ENCODE measurements at places on chromosomes 2 and 18. TPM values are rescaled to one million over a fixed set of nuclear protein-coding genes. Genes with fewer than 3 reads are reported as not detected.

Gene MAP2
- 62.6 TPM for total RNA-seq

Gene SCN1A
- total RNA-seq = not detected

Gene LCLAT1
- 24.9 TPM for total RNA-seq

Gene CNGA3
- 2.5 TPM for total RNA-seq

Gene C2orf66
- not detected for total RNA-seq

Gene LRRC30
- total RNA-seq = not detected

Gene POTEC
- not detected for total RNA-seq

DNA sequence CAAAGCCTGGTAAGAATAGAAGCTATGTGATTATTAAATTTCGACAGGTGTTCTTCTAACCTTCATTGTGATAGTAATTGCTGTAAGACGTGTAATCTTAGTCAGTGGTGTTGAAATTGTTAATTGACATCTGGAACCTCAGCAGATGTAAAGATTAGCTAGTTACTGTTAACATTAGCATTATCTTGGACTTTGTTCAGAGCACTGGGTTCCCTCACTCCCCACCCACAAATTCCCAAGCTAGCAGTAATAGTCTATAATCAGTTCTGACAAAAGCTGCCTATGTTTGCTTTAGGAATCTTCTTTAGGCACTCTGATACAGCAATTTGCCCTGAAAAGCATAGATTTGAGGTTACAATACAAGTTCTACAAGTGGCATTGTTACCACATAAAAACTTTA lies 233.7 kb downstream of the EN1 start:
- H3K36me3 ChIP-seq = no peaks in the 10 kb centered on the region
- no peaks in the 10 kb centered on the region for H3K27me3 ChIP-seq
- no peak overlapping the region for H3K27ac ChIP-seq
- H3K4me1 ChIP-seq = no peaks in the 10 kb centered on the region

DNA sequence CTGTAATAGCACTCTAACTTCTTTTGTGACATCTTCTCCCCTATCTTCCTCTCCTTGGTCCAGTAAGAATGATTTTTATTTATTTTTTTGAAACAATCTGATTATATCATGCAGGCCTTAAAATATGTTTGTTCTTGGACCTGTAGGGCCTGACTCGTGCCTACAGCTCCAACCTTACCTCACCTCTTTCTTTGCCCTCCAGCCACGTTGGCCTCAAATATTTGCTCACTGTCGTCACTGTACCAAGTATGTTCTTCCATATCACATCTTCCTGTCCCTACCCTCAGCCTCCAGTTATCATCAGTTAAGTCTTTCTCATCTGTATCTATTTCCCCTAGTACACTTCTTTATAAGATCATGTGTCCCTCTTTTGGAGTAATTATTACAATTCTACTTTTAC lies 125.5 kb downstream of the CDH7 start:
- no peaks in the 10 kb centered on the region for H3K36me3 ChIP-seq
- no peaks in the 10 kb centered on the region for H3K4me1 ChIP-seq
- H3K27me3 ChIP-seq = no peaks in the 10 kb centered on the region

GRCh38 chr2:46308629-46309028 lies 11.4 kb downstream of the EPAS1 start:
- DNase-seq = no peak
- peaks cover 70% of the 10 kb centered on the region for H3K4me1 ChIP-seq
- peak overlapping the region; percentile 57 for H3K27ac ChIP-seq
- no peak overlapping the region for H3K4me3 ChIP-seq
- H3K36me3 ChIP-seq = peaks cover 9% of the 10 kb centered on the region

- no peaks in the 10 kb centered on the region for H3K27me3 ChIP-seq
- H3K4me1 ChIP-seq = peaks cover 53% of the 10 kb centered on the region
- H3K27ac ChIP-seq = no peak overlapping the region
- H3K36me3 ChIP-seq = no peaks in the 10 kb centered on the region
- DNase-seq = no peak
Observed at GRCh38 chr2:27728081-27728858, 43.2 kb upstream of the MRPL33 start.

DNA sequence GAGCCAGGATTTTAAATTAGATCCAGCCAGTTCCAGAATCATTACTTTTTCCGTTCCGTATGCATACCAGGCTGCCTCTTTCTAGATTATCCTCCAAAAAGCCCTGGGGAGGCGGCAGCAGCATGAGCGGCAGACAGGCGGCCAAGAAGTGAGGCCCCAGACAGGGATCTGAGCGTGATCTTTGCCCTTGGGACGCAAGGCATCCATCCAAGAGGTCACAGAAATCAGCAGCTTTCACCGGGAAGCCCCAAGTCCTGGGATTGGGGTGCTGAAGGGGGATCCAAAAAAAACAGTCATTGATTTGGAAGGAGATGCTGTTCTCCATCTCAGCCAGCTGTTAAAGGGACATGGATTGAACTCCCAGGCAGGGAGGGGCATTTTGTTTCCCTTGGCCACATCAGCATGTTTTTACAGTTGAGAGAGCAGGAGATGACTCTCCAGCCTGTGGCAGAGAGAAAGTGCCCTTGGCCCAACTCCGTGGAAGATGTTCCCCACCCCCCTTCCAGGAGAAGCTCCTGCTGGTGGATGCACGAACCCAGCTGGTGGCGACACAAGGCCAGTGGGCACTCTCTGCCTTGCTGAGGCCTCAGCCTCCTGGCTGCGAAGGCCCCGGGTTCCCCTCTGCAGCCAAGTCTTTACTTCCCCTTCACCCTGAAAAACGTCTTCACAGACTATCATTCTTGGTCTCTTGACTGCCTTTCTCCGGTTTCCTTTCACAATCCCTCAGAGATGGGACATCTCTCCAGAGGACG lies 265.6 kb downstream of the ANAPC1 start:
- no peaks in the 10 kb centered on the region for H3K36me3 ChIP-seq
- H3K27me3 ChIP-seq = no peaks in the 10 kb centered on the region
- peaks cover 21% of the 10 kb centered on the region for H3K4me1 ChIP-seq
- no peak overlapping the region for H3K27ac ChIP-seq

GRCh38 chr18:51425475-51425874 lies 228.0 kb upstream of the MEX3C start:
- no peaks in the 10 kb centered on the region for H3K4me1 ChIP-seq
- no peak overlapping the region for H3K4me3 ChIP-seq
- H3K27ac ChIP-seq = no peak overlapping the region
- no peaks in the 10 kb centered on the region for H3K27me3 ChIP-seq

GRCh38 chr18:32478317-32478716 lies 7.6 kb upstream of the GAREM1 start:
- no peak overlapping the region for H3K27ac ChIP-seq
- H3K4me3 ChIP-seq = no peak overlapping the region
- no peaks in the 10 kb centered on the region for H3K36me3 ChIP-seq

DNA sequence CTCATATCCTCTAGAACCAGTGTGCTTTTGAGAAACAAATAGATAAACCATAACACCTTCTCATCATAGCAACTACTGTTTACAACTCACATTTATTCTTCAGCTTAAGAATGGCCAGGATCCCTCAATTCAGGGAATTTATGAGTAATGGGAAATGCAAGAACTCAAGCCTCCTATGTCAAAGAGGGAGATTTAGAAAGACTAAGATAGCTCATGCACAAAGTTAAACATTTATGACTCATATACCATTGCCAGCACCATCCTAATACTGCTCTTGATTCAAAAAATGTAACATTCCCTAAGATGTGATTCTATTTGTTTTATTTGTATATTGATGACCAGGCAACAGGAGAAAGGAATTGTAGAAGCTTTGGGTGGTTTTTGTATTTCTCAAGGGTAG lies 172.8 kb downstream of the CYP26B1 start:
- H3K36me3 ChIP-seq = no peaks in the 10 kb centered on the region
- H3K27ac ChIP-seq = no peak overlapping the region
- no peak for DNase-seq
- H3K4me3 ChIP-seq = no peak overlapping the region
- no peaks in the 10 kb centered on the region for H3K27me3 ChIP-seq
